Activated B cell treated with CpG ODN at 0.5 μM for 24 hours (primary cell): ENCODE measurements at places on chromosomes 11 and 22.

GRCh38 chr22:41094041-41094593, 1.7 kb downstream of the EP300 start:
- no peak for DNase-seq

- DNase-seq, result no peak
Observed at GRCh38 chr11:90512846-90513245, 290.0 kb upstream of the CHORDC1 start.

GRCh38 chr11:19460718-19461405, 220.1 kb upstream of the E2F8 start:
- DNase-seq, result no peak

DNA sequence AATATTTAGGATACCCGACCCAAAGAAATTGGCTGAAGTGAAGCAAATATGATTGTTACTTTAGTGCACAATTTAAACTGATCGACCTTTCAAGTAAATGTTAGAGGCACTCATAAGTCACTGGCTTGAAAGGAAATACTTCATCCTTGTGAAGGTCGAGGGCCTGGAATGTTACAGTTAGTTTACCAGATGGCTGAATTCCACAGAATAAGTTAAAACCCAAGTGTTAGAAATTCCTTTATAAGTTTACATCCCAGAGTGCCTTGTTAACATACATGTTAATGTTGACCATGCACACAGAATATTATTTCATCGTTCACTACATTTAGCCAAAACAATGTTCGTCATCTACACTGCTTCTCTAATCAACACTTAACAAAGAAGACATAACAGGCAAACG, 235.5 kb upstream of the ANO3 start:
- no peak for DNase-seq

- no peak for DNase-seq
Observed at GRCh38 chr11:120985718-120986569, 38.0 kb upstream of the TBCEL start.

GRCh38 chr11:38788561-38788960, 2190.5 kb upstream of the RAG2 start:
- no peak for DNase-seq

- no peak for DNase-seq
Observed at GRCh38 chr22:40878922-40879321, 17.0 kb upstream of the DNAJB7 start.

- no peak for DNase-seq
Observed at GRCh38 chr11:57776031-57776521, 14.5 kb downstream of the CTNND1 start.

GRCh38 chr22:23183061-23183698, 2.9 kb downstream of the BCR start:
- DNase-seq, result no peak

DNA sequence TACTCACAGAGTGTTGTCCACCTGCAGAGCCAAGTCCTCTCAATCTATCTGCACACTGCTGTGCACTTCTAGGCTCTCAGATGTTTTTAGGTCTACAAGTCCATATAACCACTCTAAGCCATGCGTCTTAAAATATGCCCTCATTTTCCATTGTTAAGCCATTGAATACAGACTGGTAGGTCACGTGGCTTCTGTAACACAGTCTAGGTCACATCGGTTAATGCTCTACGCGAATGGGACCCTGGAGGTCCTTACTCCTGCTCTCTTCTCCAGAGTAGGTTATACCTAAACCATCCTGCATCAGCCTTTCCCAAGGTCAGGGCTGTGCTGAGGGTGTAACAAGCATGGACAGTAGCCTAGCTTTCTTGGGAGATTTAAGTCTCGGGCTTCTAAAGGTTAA, 819 bp downstream of the JAML start:
- DNase-seq, result no peak

GRCh38 chr22:32355760-32356159, 1.9 kb upstream of the RFPL3 start:
- DNase-seq, result no peak

DNA sequence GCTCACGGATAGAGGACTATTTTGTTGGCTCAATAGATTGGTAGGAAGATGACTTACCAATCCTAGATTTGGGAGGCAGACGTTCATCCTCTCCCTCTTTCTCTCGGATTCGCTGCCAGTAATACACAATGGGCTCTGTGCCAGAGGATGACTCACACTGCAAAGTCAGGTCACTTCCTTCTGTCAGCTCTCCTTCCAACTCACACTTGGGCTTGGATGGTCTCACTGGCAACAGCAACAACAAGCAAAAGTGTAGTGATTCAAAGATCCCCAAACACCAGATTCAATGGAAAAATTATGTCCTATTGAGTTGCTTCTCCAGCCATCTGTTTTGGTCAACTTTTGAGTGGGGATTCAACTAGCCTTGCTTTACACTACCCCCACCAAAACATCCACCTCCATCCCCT, 21.7 kb upstream of the HSPA8 start:
- no peak for DNase-seq

DNA sequence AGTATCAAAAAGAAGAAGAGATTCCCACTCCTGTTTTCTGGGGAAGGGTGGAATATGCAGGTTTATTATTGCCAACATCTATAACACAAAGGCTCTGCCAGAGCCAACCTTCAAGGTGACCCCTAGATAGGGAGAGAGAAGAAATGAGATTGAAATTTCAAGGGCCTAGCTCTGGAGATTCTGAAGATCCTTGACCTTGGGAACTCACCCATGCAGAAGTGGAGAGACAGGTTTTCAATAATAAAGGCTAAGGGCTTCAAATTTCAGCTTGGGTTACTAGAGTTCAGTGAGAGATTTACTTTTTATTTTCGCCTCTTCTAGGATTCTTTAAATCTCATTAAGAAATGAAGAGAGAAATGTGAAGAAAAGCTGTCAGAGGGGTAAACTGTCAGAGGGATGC, 98.4 kb downstream of the CD44 start:
- DNase-seq, result no peak

DNA sequence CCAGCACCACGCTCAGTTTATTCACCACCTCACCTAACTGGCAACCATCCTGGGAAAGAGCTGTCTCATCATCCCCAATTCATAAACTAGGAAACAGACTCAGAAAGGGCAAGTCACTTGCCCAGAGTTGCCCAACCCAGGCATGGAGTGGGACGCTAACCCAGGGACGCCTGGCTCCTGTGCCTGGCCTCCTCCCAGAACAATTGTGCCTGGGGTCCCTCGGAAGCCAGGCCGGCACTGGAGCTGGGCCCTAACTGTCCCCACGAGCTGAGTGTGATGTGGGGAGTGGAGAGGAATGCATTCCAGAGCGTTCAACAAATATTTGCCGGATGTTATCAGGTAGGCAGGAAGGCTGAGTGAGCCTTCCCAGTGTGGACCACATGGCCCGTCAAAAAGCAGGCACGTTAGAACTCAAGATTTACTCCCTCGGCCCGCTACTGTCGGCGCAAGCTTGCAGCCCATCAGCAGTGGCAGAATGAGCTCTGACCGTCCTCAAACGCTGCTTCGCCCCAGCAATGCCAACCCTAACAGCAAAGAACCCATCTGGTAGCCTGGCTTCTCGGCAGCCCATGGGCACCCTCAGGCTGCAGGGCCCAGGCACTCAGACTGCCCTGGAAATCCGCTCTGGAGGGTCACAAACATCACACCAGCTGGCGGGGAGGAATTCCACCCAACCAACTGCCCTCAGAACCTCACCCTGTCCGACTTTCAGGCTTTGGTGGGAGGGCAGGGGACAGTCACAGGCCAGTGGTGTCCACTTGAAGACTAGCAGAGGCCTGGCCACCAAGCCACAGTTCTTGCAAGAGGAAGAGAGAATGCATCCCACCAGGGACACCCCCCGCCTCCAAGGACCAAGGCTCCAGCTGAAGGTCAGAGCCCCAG, 35.6 kb downstream of the MYH9 start:
- no peak for DNase-seq

DNA sequence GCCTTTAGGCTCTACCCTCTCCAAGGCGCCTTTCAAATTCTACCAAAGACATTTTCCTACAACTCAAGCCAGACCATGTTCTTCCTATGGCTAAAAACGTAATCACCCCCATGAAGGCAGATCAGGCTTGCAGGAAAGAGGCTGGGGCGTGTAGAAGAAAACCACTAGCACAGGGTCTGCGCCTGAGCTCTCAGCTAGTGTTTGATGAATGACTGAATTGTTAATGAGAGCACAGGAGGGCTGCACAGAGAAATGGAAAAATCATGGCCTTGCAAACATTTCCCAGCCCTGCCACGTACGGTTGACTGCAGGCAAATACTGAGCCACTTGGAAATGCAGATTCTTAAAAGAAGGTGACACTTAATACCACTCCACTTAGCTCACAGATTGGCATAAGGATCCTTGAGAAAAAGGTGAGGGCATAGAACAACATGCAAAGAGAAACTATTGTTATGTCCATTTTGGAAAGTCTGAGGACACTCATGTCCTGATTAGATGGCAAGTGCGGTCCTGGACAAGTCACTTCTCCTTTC, 148.6 kb downstream of the NXPE2 start:
- DNase-seq, result no peak

DNA sequence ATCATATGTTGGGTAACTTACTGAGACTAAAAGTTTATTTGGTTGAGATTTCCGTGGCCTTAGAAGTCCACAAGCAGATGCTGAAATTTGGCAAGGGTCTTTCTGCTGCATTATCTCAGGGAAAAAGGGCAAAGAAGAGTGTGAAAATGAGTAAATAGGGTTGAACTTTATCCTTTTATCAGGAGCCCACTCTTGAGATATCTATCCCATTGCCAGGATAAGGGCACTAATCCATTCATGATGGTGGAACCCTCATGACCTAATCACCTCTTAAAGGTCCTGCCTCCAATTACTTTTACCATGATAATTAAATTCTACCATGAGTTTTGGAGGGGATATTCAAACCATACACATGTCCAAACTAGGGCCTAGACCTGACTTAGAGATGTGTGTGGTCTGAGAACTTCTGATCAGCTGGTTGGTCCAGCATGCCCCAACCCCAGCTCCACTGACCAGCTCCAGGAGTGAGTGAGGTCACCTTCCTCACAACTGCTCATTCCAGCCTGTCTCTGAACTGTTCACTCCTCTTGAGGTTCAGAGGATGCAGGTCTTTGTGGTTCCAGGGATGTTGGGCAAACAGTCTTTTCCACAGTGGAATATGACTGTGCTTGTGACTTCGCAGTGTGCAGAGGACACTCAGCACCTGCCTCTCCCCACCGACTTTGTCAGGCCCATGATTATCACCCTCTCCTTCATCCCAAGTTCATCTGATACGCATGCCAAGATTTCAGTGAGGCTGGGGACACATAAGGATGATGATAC, 130.1 kb upstream of the TOP3B start:
- DNase-seq, result no peak

GRCh38 chr11:4181782-4182721, 87.5 kb downstream of the RRM1 start:
- no peak for DNase-seq

DNA sequence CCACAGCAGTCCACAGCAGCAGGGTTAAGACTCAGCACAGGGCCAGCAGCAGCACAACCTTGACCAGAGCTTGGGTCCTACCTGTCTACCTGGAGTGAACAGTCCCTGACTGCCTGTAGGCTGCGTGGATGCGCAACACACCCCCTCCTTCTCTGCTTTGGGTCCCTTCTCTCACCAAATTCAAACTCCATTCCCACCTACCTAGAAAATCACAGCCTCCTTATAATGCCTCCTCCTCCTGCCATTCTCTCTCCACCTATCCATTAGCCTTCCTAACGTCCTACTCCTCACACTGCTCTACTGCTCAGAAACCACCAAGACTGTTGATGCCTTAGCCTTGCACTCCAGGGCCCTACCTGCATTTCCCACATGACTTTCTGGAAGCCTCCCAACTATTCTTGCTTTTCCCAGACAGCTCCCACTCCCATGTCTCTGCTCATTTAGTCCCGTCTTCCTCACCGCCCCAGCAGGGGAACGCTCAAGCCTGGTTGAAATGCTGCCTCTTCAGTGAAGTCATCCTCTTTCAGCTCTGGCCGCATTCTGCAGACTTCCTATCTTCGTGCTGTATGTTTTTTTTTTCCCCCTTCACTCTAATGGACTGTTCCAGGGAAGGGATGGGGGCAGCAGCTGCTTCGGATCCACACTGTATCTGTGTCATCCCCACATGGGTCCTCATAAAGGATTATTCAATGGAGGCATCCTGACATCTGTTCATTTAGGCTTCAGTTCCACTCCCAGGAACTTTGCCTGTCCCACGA, 3.3 kb downstream of the IL18BP start:
- no peak for DNase-seq

GRCh38 chr22:30308518-30309230, 18.1 kb downstream of the TBC1D10A start:
- no peak for DNase-seq

DNA sequence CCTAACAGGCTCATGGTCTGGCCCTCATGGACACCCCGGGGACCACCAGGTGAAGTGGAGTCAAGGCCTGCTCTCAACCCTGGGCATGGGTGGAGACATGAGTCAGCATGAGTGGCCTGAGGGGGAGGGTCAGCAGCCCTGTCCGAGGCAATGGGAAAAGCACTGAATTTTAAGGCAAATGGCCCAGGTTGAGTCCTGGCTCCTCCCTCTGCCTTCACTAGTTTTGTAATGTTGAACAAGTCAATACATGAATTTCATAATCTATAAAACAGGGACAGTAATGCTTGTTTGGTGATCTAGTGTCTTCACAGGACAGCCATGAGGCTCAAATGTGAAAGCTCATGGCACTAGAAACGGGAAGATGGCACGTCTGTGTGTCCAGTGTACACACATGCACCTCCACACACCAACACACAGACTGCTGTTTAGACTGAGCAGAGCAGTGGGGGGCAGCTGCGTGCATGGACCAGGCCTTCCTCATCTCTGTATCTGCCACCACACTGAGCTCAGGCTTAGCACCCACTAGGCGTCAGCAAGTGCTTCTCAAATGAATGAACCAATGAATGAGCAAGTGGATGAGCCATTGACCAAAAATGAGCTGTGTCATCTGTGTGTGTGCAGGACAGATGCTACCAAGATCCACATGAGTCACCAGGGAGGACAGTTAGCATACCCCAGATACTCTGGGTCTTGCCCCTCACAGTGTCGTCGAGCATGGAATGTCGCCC, 63.4 kb downstream of the NRXN2 start:
- no peak for DNase-seq

DNA sequence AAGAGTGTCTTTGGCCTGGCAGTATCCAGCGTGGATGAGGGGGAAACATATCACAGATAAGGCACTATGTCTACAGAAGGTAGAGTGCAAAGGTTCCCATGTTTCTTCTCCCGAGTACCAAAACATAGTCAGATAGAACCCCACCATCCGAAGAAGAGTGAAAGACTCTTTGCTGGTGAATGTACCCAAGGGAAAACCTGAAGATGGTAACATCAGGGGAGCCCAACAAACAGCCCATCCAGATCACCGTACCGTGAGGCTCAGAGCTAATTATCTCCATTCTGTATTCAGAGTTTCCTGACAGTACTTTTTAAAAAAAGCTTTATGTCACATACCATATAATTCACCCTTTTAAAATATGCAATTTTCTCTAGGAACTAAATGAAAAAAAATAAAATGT, 44.4 kb downstream of the RAB30 start:
- DNase-seq, result no peak

- no peak for DNase-seq
Observed at GRCh38 chr11:117654281-117655255, 142.4 kb downstream of the DSCAML1 start.
